ENCODE measurements at places on chromosomes 6 and 20.

- no peak for DNase-seq
Measured at GRCh38 chr20:23923891-23924435, 44.4 kb upstream of the CST5 start.

- no peak for DNase-seq
Measured at GRCh38 chr20:6030453-6031080, 23.3 kb downstream of the LRRN4 start.

- DNase-seq, result no peak
Measured at GRCh38 chr6:142055219-142055618, 77.5 kb upstream of the GJE1 start.

GRCh38 chr6:138129190-138129589 is 22.0 kb upstream of the PERP start:
- DNase-seq, result no peak

- DNase-seq, result peak; percentile 8
Measured at GRCh38 chr6:108406943-108407342, 112.1 kb downstream of the AFG1L start.

GRCh38 chr6:25008707-25009392 is 73.1 kb upstream of the RIPOR2 start:
- no peak for DNase-seq

GRCh38 chr20:47773371-47773786 is 11.9 kb downstream of the SULF2 start:
- no peak for DNase-seq

- DNase-seq, result no peak
Measured at GRCh38 chr6:158717341-158718330, 67.8 kb downstream of the SYTL3 start.

GRCh38 chr6:41643899-41644269 is 5.6 kb downstream of the MDFI start:
- DNase-seq, result no peak

GRCh38 chr20:25216199-25216945 is 20.9 kb downstream of the ENTPD6 start:
- DNase-seq, result no peak

- DNase-seq, result no peak
Measured at GRCh38 chr6:75746221-75746620, 2.8 kb upstream of the MYO6 start.

GRCh38 chr6:121479486-121480098 is 44.1 kb downstream of the GJA1 start:
- DNase-seq, result no peak

DNA sequence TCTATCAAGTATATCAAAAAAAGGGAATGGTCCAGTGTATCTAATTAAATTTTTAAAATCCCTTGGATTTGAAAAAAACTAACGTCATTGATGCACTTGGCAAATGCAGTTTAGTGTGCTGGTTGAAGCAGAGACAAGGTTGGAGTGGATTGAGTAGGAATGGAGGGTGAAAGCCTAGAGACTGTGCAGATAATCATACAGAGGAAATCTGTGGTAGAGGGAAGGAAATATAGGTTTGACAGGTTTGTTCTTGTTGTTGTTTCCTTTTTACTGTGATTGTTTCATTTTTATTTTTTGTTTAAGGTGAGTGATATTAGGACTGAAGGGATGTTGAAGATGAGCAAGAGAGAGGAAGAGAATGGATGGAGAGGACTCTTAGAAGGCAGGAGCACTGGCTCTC is 29.0 kb upstream of the L3MBTL3 start:
- no peak for DNase-seq

DNA sequence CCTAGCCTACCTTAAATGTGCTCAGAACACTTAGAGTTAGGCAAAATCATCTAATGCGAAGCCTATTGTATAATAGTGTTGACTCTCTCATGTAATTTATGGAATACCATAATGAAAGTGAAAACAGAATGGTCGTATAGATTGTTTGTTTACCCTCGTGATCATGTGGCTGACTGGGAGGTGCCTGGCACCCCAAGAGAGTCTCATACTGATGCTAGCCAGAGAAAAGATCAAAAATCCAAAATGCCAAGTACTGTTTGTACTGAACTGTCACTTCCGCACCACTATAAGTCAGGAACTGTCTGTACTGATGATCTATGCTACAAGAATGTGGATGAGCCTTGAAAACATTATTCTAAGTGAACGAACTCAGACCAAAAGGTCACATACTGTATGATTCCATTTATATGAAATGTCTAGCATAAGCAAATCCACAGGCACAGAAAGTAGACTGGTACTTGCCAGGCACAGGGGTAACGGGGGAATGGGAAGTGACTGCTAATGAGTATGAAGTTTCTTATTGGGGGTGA is 22.4 kb downstream of the ZMYND8 start:
- peak; percentile 98 for DNase-seq

- no peak for DNase-seq
Measured at GRCh38 chr6:106973836-106974335, 643 bp downstream of the CD24 start.

DNA sequence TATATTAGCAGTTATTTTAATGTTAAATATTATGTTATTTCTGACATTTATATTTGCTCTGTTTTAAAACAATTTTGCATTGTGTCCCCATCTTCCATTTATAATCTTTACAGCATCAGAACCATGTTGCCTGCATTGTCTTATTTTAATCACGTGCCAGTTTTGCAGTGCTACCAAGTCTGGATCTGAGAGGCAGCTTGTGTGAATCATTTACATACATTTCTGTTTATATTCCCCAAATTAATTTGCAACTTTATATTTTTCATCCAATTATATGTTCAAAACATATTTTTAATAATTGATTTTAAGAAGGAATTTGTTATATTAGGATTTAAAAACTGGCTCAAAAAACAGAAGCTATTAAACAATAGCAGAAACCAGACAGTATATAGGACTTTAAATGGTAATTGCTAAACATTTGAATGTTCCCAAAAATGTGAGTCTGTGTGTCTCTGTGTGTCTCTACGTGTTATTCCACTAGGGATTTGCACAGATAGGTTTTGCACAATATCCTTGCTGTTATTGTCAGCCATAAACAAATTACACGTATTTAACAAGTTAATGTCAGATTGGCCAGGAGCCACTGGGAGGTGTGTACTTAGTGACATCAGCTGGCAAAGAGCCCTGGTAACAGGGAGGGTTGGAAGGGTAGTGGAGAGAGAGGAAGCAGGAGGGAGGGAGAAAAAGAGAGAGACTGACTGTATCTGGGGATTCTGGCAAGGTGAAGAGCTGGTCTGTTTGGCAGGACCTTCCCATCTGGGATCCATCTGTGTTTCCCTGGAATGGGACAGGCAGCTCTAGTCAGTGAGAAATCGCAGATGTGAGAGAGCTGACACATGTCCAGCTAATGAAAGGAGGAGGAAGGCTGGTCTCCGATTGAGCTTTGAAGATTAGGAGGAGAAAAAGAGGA is 72.1 kb downstream of the CBFA2T2 start:
- DNase-seq, result peak; percentile 83

GRCh38 chr20:58669287-58670006 is 18.4 kb downstream of the STX16 start:
- no peak for DNase-seq

DNA sequence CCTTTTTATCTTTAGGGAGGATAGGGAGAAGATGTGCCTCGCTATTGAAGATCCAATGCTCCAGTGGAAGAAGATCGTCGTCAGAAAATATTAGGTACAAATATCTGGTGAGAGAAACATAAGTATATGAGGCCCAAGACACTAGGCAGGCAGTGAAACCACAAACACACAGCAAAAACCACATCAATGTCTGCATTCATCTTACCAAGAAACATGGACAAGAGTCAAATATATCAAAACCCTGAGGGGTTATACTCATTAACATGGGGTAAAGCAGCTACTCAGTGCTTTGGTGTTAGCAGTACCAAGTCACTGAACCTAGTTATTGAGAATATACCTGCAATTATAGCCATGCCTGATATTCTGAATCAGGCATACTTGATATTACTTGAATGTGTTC is 101.4 kb upstream of the FAM184A start:
- no peak for DNase-seq

DNA sequence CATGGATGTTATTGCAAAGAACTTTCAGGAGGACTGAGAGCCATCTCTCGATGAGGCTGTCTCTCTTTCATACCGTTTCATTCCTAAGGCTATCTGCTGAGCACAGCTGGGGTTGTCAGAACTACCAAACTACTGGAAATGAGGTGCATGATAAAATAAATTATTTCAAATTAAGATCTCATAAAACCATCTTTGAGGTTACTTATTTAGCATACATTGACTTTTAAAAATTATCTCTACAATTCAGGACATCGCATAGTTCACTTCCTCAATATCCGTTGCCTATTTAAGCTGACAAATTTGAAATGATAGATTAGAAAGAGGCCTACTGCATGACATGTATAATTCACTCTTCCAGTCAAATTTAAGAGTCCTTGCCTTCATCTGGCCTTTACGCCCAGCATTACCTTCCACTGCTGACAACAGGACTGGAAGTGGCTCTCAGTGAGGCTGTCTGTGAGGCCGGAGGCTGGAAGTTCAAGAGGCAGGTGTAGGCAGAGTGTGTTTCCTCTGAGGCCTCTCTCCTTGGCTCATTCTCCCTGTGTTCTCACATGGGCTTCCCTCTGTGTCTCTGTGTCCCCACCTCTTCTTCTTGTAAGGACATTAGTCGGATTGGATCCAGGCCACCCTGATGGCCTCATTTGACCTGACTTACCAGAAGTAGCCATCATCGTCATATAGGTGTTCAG is 12.8 kb upstream of the DUSP22 start:
- DNase-seq, result no peak

- DNase-seq, result no peak
Measured at GRCh38 chr20:33004141-33004751, at the start of gene SUN5. Gene SUN5, minus strand, starts transcription at chr20:33004433. Its CDS starts 93 bp downstream, at chr20:33004340.

- peak; percentile 65 for DNase-seq
Measured at GRCh38 chr6:116313101-116313776, 33.5 kb upstream of the TSPYL1 start.

- DNase-seq, result peak; percentile 66
Measured at GRCh38 chr6:13586603-13587542, 12.5 kb downstream of the SIRT5 start.

DNA sequence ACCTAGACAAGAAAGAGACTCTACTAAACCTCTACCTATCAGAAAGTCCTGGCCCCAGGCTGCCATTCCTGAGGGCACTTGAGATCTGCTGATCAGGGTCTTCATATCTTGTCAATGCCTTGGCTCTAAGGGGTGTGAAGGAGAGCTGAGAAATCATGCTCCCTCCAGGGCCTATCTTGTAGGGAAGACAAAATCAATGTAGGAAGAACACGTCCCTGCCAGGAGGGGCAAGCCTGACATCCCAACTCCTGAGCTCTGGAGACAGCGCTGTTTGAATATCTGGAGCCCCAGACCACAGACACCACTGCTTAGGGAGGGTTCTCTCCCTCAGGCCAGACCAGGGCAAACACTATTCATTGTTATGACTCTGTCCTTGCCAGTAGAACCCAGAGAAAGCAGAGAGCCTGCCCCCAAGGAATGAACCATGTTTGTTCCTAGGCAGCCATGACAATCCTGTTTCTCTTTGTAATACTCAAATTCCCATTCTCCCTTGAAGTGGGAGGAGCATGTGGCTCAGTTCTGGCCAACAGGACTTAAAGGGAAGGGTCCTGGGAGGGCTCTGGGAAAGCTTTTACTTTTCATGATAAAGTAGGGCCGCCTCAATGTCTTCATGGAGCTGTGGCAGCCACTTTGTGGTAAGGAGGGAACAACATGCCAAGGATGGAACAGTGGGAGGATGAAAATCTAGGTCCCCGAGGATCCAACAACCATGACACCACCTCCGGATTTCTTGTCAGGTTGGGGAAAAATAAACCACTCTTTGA is 1.8 kb upstream of the FASTKD5 start:
- no peak for DNase-seq

GRCh38 chr6:85241498-85242052 is 208.3 kb upstream of the NT5E start:
- DNase-seq, result no peak

DNA sequence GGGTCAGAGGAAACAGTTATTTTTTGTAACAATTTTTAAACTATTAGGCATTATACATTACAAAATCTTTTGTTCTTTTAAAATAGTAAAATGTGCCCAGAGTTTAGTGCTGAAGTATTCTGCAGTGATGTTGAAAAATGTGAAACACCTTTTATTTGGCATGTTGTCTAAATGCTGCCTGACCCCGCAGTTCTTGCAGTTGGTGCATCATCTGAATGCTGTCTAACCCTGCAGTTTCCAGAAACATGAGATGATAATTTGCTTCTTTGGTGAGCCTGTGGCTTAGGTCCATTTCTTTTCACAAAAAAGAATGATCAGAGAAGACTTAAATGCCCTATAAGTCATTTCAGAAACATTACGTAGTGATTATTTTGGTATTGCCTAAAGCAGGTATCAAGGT is 82.4 kb downstream of the RNF217 start:
- no peak for DNase-seq

- DNase-seq, result no peak
Measured at GRCh38 chr6:150717419-150717818, 117.7 kb downstream of the PLEKHG1 start.

GRCh38 chr6:31776485-31776988 is 591 bp downstream of the VWA7 start:
- no peak for DNase-seq

DNA sequence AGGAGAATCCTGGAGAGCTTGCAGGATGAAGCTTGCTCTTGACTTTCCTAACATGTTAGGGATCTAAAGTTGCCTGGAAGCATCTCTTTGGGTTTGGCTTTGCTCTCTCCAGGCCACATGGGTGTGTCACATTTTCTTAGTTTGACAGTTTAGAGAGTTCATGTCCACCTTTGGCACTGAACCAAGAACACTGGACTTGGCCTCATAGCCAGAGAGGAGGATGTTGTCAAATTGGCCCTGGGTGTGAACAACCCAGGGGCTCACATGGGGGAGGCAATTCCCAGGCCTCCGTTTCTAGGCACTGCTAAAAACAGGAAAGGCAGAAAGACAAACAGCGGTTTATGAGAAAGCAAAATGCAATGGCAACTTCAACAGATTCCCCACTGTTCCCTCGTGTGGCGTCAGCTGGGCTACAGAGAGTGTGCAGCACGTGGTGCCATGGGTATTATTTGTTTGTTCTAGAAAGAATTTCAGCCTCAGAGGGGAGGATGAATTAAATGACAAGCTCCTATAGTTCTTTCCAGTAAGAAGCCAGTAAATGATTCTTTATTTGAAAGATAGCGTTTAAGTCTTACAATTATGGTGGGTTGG is 93.9 kb downstream of the CLIC5 start:
- no peak for DNase-seq

DNA sequence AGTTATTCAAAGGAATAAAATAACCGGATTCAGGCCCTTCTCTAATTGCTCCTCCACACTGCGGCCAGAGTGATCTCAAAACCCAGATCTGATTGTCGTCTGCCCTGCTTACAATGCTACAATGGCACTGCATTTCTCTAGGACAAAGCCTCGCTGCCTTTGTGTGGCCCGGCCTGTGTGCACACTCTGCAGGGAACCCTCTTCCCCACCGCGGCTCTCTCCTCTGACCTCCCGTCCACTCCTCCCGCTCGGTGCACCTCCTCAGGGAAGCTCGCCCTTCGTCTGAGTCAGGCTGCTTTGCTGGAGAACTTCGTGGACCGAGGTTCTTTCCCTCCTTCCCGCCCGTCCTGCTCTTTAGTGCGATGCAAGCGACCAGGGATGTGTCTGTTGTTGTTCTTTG is 101.6 kb upstream of the SNX9 start:
- no peak for DNase-seq

Measured in EH (cell line).